Kidney (tissue), 22 donors: ENCODE measurements at places on chromosomes 7 and 10. TPM values are rescaled to one million over a fixed set of nuclear protein-coding genes. Genes with fewer than 3 reads are reported as not detected.

The LLCFC1 gene
- total RNA-seq, result not detected

The PSD gene
- 2.2 TPM for total RNA-seq

The JAZF1 gene
- 13.1 TPM for total RNA-seq

The SYT15B gene
- total RNA-seq, result 5.7 TPM

The CHPF2 gene
- total RNA-seq, result 45.2 TPM

The ZC3HAV1 gene
- 40.2 TPM for total RNA-seq

The SRRT gene
- 127 TPM for total RNA-seq

The TMEM130 gene
- 5.0 TPM for total RNA-seq

The LMBR1 gene
- 82.6 TPM for total RNA-seq

The CNNM1 gene
- total RNA-seq, result 0.85 TPM

The VWA2 gene
- 6.5 TPM for total RNA-seq
